Naive thymus-derived CD8-positive, alpha-beta T cell (primary cell): ENCODE measurements at places on chromosomes 6 and 20. TPM values are rescaled to one million over a fixed set of nuclear protein-coding genes. Genes with fewer than 3 reads are reported as not detected.

The ARMH2 gene
- polyA plus RNA-seq, result 0.26 TPM

The CALHM4 gene
- not detected for polyA plus RNA-seq

The CYP21A2 gene
- not detected for polyA plus RNA-seq

The WFDC6 gene
- polyA plus RNA-seq, result not detected

The RARS2 gene
- 29.1 TPM for polyA plus RNA-seq

The FNDC1 gene
- polyA plus RNA-seq, result not detected

The OPRL1 gene
- polyA plus RNA-seq, result 1.6 TPM

The MCHR2 gene
- not detected for polyA plus RNA-seq

The SMPDL3A gene
- not detected for polyA plus RNA-seq

The SNX21 gene
- 1.4 TPM for polyA plus RNA-seq

The FAM135A gene
- polyA plus RNA-seq, result 2.9 TPM

The SULF2 gene
- polyA plus RNA-seq, result not detected

The PRICKLE4 gene
- polyA plus RNA-seq, result not detected

The SLC24A3 gene
- not detected for polyA plus RNA-seq

The MYCT1 gene
- polyA plus RNA-seq, result not detected

The ZBTB46 gene
- 0.06 TPM for polyA plus RNA-seq

The RNF182 gene
- polyA plus RNA-seq, result not detected

The FAM162B gene
- not detected for polyA plus RNA-seq

The CLVS2 gene
- polyA plus RNA-seq, result not detected

The SMLR1 gene
- polyA plus RNA-seq, result not detected

The NKAIN4 gene
- polyA plus RNA-seq, result not detected

The JPH2 gene
- not detected for polyA plus RNA-seq
